ENCODE measurements at places on chromosomes 3 and 15. TPM values are rescaled to one million over a fixed set of nuclear protein-coding genes. Genes with fewer than 3 reads are reported as not detected.

DNA sequence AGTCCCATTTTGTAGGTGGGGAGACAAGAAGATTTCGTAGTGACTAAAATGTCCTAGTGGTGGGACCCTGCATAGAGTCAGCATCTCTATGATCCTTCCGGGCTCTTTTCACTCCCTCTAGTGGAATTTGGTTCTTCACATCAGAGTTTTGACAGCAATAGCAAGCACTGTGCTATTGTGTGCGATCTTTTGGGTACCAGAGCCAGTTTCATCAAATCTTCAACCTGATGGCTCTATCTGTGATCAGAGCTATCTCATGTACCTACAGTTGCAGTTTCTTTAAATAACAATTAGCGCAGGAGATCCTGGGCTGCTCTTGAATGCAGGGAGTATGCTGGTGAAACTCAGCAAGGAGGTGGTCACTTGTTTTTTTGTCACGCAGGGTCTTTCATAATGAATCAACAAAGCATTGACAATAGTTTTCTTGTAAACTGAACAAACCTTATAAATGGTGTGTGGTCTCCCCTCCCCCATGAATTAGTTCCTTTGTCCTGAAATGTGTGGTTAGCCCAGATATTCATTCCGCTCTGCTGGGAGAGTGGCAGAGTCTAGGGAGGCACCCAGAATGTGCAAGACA is 257.2 kb upstream of the SOX2 start:
- DNase-seq, result no peak

DNA sequence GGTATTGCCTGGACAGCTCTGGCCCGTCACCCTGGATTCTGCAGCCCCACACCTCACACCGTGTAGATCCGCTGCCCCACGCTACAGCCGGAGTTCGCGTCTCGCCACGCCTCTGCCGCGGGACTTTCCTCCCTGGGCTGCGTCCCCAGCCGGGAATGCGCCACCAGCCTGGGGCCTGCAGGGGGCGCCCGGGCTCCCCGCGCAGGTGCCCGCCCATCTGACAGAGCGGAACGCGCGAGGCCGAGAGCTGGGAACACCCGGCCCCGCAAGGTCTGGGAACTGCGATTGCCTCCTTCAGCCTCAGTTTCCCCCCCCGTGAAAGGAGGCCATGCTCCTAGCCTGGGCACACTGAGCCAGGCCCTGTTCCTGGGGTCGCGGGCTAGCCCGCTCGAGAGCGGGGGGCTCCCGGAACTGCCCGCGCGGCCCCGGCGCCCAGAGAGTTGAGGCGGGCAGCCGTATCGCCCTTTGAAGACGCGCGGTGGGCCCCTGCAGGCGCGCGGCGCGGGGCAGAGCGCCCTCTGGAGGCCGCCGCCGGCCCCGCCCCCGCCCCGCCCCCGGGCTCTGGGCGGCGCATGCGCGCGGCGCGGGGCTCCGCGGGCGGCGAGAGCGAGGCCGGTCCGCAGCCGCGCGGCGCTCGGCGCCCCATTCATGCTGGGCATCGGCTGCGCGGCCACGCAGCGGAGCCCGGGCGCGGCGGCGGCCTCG is at the start of gene PLXNA1:
Gene PLXNA1, plus strand, starts transcription at position 645 of the 705 bp plus-strand sequence. CDS start 5,479 bp downstream, outside the sequence.
- DNase-seq, result peak; percentile 87

DNA sequence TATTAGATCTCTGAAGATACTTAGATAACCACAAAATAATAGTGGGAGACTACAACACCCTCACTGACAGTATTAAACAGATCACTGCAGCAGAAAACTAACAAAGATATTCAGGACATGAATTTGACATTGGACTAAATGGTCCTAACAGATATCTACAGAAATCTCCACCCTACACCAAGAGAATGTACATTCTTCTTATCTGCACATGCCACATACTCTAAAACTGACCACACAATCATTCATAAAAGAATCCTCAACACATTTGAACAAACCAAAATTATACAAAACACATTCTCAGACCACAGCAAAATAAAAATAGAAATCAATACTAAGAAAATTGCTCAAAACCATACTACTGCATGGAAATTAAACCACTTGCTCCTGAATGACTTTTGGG is 116.3 kb downstream of the DTWD1 start:
- DNase-seq, result no peak

GRCh38 chr15:73631915-73632669 is 1.1 kb downstream of the NPTN start:
- peak; percentile 35 for DNase-seq

DNA sequence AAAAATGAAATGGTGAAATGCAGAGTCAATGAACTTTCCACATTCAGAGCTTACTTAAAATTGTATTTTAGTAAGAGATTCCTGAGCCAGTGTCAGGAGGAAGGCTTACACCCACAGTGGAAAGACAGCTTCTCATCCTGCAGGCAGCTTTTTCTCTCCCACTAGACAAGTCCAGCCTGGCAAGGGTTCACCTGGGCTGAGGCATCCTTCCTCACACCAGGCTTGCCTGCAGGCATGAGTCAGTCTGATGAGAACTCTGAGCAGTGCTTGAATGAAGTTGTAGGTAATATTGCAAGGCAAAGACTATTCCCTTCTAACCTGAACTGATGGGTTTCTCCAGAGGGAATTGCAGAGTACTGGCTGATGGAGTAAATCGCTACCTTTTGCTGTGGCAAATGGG is 3.1 kb downstream of the CCR4 start:
- DNase-seq, result no peak

DNA sequence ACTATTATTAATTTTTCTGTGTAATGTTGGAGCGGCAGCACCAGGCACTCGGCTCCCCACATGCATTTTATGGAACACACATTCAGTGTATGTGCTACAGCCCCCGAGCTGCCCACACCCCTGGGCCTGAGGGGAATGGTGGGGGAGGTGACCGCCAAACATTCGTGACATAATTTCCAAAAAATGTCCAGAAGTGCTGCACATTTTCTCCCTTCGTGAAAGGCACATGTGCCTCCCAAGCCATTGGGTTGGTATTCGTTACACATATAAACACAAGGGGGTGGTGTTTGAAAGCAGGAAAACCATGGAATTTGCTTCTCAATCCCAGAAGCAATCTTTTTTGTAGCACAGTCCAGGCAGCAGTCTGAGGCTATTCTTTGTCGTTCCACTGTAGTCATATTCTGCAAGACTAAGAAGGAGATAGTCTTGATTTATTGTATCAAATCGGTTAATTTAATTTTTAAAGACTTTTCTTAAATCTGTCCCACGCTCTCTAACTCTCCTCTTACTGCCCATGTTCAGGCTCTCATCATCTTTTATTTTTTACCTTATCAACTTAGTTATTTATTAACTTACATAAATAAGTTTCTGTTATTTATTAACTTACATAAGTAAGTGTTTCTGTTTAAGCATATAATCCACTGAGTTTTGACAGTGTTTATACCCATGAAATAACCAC is 39.2 kb upstream of the POLR2M start:
- no peak for DNase-seq

GRCh38 chr3:89690646-89691045 is 583.2 kb downstream of the EPHA3 start:
- DNase-seq, result no peak

DNA sequence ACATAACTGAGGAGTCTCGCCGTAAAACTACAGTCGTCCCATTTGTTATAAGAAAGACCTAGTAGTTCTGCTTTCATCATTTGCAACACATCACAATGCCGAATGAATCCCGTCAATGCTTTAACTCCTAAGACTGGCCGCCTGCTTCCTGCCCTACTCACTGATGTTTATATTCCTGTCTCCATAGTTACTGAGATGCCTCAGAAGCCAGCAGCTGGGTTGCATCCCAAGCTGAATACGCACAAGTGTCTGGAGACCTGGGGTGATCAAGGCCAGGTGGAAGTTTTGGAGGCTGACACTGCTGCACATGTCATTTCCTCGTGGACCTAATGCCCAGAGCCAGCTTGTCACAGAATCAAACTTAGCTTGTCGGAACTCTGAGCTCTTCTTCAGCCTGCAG is 95.2 kb upstream of the UBE2E1 start:
- peak; percentile 47 for DNase-seq

- DNase-seq, result no peak
These were observed 229.9 kb downstream of the SV2B start for GRCh38 chr15:91329914-91330313.

- DNase-seq, result no peak
These were observed 623.7 kb downstream of the GRM7 start for GRCh38 chr3:7484636-7485035.

DNA sequence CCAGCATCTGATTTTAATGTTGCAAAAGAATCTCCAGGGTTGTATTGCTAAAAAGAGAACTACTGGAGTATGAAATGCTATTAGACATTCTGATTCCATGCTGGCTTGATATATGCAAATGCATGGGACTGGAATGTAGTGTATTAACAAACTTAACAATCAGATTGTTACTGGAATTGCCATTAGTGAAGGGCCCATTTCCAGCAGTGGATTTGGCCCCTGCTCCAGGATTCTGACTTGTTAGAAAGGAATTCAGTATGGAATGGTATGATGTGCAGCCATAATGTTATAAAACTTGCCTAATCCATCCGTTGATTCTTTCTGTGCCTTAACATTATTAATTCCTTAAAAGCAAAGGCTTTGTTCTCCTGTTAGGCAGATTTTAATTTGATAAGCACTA is 7.9 kb downstream of the ARRDC4 start:
- DNase-seq, result no peak

GRCh38 chr3:146163584-146163983 is 2.6 kb upstream of the PLOD2 start:
- DNase-seq, result no peak

DNA sequence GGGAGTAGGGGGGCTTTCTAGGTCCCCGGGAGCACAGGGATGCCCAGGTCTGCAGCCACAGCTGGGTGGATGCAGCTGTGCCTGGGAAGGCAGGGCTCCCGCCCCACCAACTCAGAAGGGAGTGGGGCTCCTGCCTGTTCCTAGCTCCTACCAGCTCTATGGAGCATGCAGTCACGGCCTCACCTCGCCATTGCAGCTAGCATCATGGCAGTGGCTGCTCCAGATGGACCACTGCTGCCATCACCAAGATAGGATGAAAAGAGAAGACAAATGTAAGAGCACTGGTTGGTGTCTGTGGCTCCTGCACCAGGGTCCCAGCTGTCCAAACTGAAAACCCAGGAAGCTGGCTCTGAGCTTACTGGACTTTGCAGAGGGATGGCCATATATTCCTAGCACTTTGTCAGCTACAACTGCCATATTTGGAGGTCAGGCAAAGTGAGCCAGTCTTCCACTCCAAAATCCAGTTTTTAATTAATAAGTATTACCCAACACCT is 3.0 kb upstream of the LIMD1 start:
- no peak for DNase-seq

DNA sequence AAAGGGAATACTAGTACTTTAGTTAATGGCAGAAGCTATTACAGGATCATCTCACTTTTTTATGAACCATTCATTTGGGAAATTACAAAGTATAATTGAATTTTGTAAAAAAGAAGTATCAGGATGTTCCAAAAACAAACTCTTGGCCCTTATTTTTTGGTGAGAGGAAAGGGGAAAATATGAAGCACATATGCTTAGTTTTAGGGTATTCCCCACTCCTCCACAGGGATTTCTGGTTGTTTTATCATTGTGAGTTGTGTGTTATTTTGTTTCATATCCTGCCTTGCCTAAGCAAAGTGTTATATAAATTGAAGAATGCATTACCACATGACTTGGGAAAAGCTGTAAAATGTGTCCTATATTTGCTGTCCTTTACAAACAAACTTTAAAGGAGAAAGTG is 227.0 kb downstream of the FMN1 start:
- DNase-seq, result no peak

DNA sequence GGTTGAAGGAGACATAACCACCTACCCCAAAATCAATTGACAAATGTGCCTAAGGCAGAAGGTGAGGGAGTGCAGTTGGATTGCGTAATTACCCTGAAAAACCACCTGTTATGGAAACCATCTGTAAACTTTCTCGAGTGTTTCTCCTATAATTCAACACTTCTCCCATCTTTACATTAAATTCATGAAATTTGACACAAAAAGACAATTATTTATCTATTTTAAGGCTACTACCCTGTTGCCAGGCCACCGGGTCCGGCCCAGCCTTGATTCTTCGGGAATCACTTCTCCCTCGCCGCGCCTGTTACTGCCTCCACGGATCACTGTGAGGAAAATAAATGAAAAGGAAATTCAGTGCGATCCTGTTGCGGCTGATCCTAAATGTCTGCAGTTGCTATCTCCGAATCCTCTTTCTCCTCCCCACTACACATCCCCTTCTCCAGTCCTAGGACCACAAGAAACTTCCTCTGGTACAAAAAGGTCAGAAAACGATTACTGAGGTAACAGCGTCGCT is 646 bp downstream of the IQCB1 start:
- DNase-seq, result peak; percentile 29

DNA sequence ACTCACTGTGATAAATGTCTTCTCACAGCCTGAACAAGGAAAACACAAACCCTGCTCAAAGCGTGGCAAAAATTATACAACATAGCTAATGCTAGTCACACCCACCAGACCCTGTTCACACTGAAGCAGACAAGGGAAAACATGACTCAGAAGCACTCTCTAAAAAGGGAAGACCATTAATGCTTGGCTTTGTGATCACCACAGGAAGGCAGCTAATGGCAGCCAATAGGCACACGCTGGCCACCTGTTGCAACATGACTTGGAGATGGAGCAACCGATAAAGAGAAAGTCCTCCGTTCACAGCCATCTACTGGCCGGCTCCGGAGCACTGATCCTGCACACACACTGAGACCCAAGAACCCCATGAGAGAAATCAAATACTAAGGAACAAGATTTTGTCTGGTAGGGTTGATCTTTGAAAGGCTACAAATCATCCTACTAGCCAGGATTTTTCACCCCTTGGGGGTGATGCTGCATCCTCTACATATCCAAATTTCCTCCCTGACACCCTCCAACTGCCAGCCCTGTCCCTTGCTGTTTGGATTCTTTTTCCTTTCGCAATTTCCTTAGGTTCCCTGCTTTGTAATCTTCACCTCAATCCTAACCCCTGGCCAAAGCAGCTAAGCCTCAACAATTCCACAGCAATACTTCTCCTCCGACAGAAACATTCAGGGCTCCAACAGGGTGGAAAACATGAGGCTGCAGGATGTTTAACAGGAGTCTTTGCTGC is 3.2 kb downstream of the ZXDC start:
- peak; percentile 69 for DNase-seq

- DNase-seq, result no peak
These were observed 8.3 kb upstream of the EPHA3 start for GRCh38 chr3:89098964-89099585.

DNA sequence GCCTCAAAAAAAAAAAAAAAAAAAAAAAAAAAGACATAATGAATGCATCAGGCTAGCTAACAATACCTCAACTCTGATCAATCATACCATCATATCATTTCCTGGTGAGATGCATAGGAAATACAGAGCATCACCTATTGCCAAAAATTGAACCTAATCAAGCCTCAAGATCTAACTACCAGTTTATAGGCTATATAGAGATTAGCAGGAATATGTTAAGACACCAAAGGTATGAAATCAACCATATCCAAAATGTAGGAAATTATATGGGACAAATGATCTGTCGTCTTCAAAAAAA is 387 bp upstream of the VPS33B start:
- no peak for DNase-seq

- no peak for DNase-seq
These were observed 40.1 kb upstream of the MUC13 start for GRCh38 chr3:124974691-124975090.

Gene NUP210
- 2.8 TPM for total RNA-seq

Gene TYRO3
- 21.0 TPM for total RNA-seq

Gene TF
- 111 TPM for total RNA-seq

Gene INSYN1
- 80.8 TPM for total RNA-seq

Gene ACVR2B
- 6.6 TPM for total RNA-seq

Gene CCR2
- 3.9 TPM for total RNA-seq

Gene P2RY1
- total RNA-seq, result 4.3 TPM

Gene DUOX1
- 1.9 TPM for total RNA-seq

Gene A4GNT
- total RNA-seq, result not detected

Gene TMC3
- not detected for total RNA-seq

Gene PTPRG
- total RNA-seq, result 37.6 TPM

Gene GOLGA8G
- total RNA-seq, result not detected

Gene MORC1
- not detected for total RNA-seq

Gene OR5H14
- not detected for total RNA-seq

Data from left cardiac atrium (tissue), 4 donors.